ENCODE measurements at places on chromosomes 1 and 21.

- DNase-seq: no peak
Observed at GRCh38 chr1:21781815-21782348, 1.1 kb downstream of the USP48 start.

DNA sequence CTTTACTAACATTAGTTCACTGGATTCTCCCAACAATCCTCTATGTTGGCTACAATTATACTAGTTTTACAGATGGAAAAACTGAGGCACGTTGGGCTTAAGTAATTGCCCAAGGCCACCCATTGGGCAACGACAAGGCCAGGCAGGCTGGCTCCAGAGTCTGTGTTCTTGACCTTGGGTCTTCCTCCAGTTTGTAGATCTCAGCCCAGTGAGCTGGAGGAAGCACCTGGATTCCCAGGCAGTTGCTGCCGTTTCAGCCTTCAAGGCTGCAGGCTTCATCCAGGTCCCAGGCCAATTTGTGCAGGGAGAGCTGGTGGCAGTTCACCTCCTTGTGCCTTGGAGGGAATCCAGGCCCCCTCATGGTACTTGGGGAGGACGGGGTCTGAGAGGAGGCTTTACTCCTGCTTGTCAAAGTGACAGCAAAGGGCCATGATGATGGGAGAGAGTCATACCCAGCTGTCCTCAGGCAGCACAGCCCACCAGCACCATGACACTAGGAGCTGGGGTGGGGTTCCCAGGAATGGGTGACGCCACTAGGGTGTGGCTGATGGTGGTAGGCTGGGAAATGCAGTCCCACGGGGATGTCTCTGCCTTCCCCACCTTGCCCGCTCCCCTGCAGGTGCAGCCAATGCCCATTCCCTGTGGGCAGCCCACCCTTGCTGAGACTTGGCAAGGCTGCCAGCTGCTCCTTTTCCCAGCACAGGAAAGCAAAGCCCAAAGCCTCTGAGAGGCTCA is 27.1 kb downstream of the PKP1 start:
- no peak for DNase-seq

DNA sequence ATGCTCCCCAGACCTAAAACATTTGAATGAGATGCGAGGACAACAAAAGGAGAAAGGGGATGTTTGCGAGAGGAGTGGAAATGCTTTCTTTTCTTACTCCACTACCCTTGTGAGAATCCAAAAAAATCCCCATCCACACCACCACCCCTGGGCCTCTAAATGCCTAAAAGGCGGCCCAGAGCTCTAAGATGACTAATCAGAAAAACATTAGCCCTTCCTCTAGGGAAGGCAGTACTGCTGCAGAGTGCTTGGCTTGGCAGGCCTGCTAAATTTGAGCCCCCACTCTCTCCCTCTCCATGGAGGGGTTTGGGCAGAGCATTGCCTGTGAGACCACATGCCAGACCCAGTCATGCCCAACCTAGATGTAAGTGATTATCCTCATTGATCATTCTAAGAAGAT is 347.9 kb downstream of the USH2A start:
- no peak for DNase-seq

- no peak for DNase-seq
Observed at GRCh38 chr1:71343686-71344416, 263.0 kb upstream of the ZRANB2 start.

GRCh38 chr1:179742717-179743678 is at the start of gene FAM163A:
Gene FAM163A (plus strand): TSS chr1:179743291. CDS start chr1:179813098, 69,807 bp downstream.
- no peak for DNase-seq

DNA sequence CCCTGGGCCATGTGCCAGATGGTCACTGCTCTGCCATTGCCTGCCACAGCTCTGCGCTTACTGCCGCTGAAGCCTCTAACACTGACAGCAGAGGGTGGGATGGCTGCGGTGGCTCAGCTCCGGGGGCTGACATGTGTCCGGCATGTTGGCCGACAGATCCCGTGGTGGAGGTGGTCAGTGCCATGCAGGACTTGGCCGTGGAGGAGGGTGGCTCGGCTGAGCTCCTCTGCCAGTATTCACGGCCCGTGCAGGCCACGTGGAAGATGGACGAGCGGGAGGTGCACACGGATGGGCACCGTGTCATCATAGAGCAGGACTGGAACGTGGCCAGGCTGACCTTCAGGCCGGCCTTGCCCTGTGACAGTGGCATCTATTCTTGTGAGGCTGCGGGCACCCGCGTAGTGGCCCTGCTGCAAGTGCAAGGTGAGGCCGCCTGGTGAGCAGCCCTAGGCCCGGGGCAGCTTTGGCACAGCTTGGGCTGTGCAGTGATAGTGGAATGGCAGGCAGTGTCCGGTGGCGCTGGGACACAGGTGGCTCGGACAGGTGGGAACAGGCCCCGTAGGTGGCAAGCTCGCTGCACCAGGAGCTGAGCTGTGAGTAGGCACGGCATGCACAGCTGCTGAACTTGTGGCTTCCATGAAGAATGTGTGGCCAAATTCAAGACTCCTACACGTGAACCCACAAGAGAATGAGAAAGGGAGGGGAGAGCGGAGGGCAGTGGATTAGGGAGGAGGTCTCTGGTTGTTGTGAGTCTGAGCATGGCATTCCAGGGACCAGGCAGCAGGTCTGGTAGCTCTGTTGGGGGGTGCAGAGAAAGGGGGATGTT is 91.8 kb downstream of the TRIM11 start:
- no peak for DNase-seq

DNA sequence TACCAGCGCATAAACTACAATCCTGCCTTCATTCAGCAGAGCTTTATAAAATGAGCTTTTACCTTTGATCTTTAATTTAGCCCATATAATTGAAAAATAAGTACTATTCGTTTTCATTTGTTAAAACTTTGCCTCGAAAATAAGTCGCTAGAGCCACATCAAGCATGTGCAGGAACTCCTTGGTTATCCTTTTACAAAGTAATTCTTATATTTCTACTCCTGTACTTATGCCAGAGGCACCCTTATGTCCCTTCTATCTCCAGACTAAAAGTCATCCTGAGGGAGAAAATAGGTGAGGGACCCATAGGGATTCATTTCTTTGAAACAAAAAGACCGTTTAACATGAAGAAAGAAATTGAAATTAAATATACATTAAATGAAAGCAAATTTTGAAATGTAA is 278.2 kb upstream of the C1orf105 start:
- no peak for DNase-seq

GRCh38 chr1:73593804-73594203 is 604.2 kb downstream of the LRRIQ3 start:
- DNase-seq: no peak

DNA sequence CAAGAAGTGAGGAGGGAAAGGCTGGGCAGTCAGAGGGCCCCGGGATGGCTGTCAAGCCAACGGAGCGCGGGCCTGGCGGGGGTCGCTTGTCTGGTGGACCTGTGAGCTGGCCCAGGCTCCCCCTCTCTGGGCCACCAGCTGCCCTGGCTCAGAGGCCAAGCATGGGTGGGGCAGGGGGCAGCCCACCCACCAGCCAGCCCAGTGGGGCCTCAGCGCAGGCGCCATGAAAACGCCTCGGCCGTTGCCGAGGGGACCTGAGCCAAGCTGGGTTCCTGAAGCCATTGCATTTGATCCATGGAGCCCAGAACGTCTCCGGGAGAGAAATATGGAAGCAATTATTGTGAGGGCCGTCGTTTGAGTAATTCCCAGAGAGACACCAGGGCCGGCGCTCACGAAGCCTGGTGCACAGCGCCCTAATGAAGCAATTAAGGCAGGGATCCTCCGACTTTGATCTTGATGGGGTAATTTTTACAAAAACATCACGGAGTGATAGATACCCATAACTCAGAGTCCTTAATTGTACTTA is 90.5 kb upstream of the TTC34 start:
- no peak for DNase-seq

- no peak for DNase-seq
Observed at GRCh38 chr1:177796561-177796960, 173.3 kb downstream of the SEC16B start.

- DNase-seq: no peak
Observed at GRCh38 chr1:15244813-15245212, 2.2 kb upstream of the FHAD1 start.

DNA sequence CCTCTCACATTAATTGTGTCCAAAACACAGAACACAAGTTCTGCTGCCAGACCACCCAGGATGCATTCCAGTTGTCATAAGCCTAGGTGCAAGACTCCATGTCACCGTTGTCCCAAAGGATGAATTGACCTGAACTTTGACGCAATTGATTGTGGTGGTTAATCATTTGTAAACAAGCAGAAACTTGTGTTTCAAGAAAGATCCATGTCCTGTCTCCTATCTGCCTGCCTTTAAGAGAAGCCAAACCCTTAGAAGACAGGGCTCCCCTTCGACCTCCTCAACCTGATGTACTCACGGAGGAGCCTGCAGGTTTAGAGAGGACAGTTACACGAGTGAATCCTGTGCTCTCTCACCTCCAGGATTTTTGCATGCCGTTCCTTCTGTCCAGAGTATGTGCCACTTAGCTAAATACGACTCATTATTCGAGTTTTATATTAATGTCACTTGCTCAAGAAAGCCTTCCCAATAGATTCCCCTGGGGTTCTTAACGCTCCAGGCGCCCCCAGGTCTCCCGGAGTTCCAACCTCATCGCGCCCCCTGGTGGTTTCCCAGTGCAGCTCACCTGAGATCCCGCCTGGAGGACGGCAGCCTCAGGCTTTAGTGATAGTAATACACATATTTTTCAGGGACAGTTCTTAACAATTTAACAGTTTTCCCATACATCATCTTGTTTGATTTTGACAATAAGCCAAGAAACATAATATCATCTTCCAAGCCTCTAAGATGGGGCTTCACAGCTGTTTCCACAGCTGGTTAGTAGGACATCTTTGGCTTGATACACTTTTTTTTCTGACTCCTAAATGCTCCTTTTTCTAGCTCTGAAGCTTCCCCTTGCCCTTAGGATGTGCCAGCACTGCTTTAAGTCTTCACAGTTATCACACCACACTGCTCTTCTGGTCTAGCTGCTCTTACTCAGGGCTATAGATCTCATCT is 2.4 kb upstream of the C8B start:
- no peak for DNase-seq

- DNase-seq: no peak
Observed at GRCh38 chr1:98205291-98206017, 284.6 kb upstream of the DPYD start.

- no peak for DNase-seq
Observed at GRCh38 chr1:179950651-179951050, 4.0 kb upstream of the CEP350 start.

DNA sequence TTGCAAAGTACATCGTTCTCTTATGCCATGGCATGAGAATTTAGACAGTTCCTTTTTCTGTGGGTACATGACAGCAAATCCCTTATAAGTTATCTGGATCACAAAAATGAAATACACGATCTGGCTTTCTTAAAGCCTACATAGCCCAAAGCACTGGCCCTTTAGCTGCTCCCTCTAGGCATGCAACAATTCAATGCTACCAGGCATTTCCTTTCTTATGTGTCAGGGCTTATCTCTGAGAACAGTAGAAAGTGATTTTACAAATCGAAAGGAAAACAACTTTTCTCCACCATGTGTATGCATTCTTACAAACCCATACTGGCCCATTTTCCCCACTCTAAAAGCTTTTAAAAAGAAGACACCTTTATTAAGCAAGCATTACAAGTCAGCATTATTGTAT is 139.7 kb downstream of the GRIK1 start:
- DNase-seq: no peak

- no peak for DNase-seq
Observed at GRCh38 chr1:162587347-162587746, 25.8 kb downstream of the UAP1 start.

DNA sequence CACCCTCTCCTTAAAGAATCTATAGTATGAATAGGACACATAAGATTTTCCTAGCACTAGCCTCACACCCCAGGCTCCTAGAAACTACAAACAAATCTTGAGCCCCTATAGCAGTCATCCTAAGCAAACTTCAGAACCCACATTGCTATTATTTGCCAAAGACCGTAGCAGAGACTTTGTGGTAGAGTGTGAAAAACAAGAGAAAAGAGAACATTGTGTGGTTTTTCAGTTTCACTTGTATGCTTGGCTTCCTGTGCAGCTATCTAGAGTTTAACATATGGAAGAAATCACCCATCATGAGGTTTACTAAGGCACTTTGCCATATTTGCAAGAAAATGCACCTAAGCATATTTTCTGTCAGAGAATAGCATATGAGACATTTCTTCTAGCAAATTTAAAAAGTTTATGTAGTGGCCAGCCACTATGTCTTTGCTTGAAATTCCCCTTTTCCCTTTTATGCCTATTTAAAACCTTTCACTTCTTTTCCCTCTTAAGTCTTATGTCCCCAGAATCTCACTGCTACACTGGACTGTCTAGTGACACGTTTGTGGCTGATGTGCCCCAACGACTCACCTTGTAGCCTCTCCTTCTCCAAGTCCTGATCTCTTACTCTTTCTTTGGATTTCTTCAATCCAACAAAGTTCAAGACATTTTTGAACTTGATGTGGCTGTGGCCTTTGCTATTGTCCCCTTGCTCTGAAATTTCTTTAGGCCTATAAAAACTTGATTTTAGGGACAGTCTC is 25.6 kb downstream of the CCDC190 start:
- no peak for DNase-seq

- no peak for DNase-seq
Observed at GRCh38 chr1:161691846-161692245, 15.2 kb upstream of the FCRLA start.

DNA sequence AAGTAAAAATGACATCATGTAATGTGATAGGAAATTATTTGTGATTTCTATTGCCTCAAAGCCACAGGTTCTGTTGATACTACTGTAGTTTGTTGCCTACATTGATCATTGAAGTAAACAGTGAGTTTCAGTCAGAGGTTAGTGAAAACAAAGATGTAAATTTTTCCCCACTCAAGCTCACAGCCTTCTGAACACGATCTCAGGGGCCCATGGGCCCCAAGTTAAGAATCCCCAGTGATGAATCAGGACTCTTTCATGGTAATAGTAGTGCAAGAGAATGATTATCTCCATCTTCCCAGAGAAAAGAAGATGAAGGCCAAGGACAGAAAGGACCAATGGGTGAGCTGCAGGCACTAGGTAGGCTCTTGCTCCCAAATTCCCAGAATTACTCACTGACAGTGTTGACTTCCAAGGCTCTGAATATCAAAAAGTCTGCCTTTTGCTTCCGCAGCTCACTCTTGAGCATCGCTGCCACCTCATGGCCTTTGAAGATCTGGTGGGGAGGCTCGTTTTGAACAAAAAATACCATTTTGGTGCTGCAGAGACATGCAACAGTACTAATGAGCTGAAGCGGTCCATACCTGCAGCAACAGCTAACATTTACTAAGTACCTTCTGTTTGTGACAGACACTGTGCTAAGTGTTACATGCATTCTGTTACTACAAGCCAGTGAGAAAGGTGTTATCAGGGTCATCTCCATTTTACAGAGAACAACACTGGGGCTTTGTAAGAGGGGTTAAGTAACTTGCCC is 113.3 kb downstream of the KIAA0319L start:
- no peak for DNase-seq

DNA sequence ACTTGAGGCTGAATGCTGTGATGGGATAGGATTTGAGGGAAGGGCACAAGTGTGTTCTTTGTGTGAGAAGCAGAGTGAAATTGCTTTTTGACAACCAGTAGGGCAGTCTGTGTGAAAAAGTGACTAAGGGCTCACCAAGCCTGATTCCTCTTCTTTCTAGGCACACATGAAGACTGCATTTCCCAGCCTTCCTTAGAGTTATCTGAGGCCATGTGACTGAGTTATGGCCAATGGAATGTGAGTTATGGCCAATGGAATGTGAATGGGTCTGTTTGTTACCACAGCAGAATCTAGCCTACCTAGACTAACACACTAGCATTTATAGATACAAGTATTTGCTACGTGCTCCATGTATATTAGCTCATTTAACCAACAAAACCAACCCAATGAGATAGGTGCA is 35.3 kb upstream of the DIRAS3 start:
- no peak for DNase-seq

GRCh38 chr1:101164776-101165175 is 72.0 kb upstream of the S1PR1 start:
- no peak for DNase-seq
